DMS53 (cell line): ENCODE measurements at places on chromosomes 3 and 15.

DNA sequence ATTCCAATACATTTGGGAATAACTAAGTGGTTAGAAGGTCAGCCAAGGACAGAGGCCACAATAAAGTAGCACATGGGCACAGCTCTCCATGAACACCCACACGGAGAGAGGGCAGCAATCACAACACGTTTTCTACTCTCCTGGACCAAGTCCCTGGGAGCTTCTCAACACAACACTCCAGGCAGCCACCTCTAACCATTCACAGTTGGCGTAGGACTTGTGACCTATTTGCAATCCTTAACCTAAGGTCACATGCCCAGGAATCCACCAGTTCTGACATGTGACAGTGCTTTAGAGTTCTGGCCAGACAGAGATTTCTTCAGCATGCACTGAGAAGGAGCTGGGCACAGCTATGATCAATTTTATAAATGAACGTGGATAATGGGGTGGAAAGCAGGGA lies 280.8 kb downstream of the SHQ1 start:
- DNase-seq: no peak

- no peak for DNase-seq
Measured at GRCh38 chr3:141784096-141784495, 20.9 kb downstream of the GRK7 start.

GRCh38 chr3:184160456-184160855 lies 5.3 kb downstream of the DVL3 start:
- DNase-seq: no peak

GRCh38 chr3:159964166-159964973 lies 24.3 kb upstream of the IL12A start:
- DNase-seq: peak; percentile 67

DNA sequence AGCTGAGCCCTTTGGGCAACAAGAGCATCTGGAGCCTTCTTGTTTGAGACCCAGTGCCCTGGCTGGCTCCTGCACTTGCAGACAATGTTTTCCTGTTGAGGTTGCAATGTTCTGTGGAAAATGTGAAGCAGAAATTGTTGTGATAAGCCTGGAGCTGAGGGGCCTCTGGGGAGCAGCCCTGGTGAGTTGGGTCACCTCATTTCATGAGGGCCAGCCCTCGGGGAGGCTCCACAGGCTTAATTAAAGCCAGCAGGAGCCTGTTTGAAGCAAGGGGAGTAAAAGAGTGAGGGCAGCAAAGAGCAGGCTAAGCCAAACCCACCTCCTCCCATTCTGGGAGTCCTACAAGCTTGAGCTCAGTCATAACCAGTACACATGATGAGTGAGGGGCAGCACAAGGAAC lies 154.3 kb downstream of the ALDH1A2 start:
- DNase-seq: no peak

- no peak for DNase-seq
Measured at GRCh38 chr3:150760431-150761200, 2.4 kb downstream of the SIAH2 start.

- no peak for DNase-seq
Measured at GRCh38 chr3:108441071-108441507, 69.3 kb downstream of the MYH15 start.

DNA sequence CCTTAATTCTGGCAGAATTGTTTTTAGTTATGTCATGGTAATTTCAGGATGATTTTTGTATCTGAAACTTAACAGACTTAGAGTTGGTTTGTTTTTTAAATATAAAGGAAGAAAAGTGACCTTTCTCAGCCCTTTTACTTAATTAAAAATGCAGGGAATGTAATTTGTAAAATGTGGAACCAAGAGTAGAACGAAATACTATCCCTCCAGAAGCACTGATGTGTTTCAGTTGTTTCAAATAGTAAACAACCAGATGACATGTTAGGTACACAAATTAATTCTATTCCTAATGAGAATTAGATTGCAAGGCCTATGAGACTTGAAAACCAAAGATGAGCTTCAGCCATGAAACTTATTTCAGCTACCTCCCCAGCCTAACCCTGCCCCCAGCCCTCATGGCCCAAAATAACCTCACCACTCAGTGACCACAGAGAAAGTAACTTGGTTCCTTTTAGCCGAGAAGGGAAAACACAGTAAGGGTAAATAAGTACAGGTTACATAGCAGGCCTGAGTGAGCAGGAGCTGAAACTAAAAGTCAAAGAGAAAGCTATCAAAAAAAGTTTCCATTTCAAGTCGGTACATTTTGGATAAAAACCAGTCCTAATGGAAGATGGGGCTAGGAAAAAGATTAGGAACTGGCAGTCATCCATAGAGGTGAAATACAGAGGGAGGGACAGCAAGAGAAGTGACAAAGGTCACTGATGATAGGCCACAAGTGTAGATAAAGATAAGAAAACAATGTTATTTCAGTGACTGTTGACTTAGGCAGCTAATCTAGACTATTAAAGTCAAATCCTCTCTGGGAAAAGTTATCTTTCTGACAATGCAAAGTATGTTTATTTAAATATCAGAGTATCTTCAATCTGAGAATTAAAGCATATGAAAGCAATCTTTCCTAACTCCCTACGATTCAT lies 23.2 kb downstream of the SENP8 start:
- no peak for DNase-seq

- no peak for DNase-seq
Measured at GRCh38 chr3:49611719-49612118, 57.4 kb downstream of the BSN start.

DNA sequence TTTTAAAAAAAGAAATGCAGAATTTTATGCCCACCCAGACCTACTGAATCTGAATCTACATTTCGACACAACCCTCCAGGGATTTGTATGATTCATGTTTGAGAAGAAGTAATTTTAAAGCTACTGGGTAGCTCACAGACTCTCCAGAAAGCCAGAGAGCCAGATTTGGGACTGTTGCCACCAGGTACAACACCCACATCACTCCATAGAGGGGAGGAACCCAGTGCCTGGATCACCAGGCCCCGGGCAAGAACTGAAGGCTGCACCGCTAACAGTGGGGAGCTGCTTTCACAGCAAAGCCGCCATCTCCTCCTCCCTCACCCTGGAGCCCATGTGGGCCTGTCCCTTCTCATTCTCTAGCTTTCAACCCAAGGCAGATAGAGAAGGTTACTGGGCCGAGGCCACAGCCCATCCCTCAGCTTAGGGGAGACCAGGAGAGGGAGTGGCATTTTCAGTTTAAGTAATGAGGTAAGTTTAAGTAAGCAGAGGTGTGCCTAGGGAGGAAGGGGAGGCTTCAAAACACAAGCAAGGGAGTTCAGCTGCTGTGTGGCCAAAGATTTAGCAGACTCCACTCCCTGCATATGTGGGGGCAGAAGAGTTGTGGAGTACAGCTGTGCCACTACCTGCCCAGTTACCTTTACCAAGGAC lies 109.8 kb downstream of the IL12A start:
- no peak for DNase-seq

- no peak for DNase-seq
Measured at GRCh38 chr3:171813897-171814460, 3.7 kb upstream of the PLD1 start.

GRCh38 chr3:83843716-83844115 lies 1115.1 kb upstream of the CADM2 start:
- no peak for DNase-seq

DNA sequence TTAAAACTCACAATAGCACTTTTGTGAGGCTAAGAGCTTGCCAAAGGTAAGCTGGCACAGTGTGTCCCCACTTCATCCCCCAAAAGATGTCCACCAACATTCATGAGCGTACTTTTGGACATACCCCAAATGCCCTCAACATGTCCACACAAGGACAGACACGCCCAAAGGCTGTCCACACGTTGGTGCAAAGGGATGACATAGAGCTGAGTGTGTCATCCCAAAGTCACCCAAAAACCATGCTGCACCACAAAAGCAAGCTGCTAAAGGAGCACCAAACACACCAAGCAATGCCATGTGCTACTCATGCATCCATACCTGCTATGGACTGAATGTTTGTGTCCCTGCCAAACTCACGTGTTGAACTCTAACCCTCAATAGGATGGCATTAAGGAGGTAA lies 57.9 kb downstream of the KLF13 start:
- DNase-seq: no peak

DNA sequence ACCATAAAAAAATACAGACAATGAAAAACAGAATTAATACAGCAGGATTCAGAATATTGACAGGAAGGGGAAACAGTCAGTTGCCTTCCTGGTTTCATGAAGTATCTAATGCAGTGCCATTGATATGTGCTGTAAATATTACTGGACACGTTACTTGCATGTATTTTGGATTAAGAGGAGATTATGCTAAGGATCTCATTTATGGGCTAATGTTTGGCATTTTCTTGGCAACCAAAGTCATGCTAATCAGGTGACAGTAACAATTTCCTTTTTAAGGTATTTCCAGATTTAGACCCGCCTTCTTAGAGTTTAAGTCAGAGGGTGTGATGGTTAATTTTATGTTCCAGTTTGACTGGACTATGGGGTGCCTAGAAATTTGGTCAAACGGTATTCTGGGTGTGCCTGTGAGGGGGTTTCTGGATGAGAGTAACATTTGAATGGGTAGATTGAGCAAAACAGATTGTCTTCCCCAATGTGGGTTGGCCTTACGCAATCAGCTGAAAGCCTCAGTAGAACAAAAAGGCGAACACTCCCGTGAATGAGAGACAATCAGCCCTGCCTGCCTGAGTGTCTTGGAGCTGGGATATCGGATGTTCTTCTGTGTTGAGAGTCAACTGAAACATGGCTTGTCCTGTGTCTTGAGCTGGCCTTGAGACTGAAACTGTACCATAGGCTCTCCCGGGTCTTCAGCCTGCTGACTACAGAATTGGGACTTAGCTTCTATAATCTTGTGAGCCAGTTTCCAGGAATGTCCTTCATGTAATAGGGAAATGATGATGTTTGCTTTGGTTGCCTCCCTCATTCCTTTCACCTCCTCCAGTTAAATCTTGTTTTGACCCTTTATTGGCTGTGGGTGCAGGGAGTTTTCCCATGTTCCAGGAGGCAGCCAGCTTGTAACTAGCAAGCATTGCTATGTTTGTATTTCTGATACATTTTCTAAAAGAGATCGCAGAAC lies 10.5 kb downstream of the SQOR start:
- no peak for DNase-seq

GRCh38 chr3:40166997-40167396 lies 142.5 kb upstream of the EIF1B start:
- no peak for DNase-seq

DNA sequence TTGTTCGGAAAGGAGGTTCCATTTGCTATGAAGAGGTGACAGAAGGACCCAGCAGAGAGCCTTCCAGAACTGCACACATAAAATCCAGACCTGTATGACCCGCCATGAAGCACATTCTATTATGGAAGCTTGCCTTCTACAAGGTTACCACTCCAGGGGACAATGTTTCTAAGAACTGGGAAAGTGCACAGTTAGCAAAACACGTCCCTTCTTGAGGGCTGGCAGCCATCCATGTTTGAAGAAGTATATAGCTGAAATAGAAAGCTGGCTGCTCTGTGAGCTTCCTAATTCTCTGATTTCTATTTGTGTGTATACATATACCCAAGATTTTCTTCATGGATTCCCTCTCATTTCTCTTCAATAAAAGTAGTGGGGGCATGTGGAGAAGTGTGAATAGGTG lies 74.6 kb downstream of the CNTN3 start:
- DNase-seq: no peak

GRCh38 chr15:81351651-81352050 lies 22.4 kb downstream of the TMC3 start:
- no peak for DNase-seq

- no peak for DNase-seq
Measured at GRCh38 chr3:137524751-137525150, 239.4 kb upstream of the SOX14 start.

- DNase-seq: peak; percentile 62
Measured at GRCh38 chr15:65835447-65835846, 33.8 kb upstream of the RAB11A start.

DNA sequence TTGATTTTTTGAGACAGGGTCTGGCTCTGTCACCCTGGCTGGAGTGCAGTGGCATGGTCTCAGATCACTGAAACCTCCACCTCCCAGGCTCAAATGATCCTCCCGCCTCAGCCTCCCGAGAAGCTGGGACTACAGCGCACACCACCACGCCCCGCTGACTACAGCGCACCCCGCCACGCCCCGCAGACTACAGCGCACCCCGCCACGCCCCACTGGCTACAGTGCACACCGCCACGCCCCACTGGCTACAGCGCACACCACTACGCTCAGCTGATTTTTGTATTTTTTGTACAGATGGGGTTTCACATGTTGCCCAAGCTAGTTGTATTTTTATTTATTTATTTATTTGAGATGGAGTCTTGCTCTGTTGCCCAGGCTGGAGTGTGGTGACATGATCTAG lies 35.6 kb downstream of the SLC51A start:
- DNase-seq: no peak

DNA sequence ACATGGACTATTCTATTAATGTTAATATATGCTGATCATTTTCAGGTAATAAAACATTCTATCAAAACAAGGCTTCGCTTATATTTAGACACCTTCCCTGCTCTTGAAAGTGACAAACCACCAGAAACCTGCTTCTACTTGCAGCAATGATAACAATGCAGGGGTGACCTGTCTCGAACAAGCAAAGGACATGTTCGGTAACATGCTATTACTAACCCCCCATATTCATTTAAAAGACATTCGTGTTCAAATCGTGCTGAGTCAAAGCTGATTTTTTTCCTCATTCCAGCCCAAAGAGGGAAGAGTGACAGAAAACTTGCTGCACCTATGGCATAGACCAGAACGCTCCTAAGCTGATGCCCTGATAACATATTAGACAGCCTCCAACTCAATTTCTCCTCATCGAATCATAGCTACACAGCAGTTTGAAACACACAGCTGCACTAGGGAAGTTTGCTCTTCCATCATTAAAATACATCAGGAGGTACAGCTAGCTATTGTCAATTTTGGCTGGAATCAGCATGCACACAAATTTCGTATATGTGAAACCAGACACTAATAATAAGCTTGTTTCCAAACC lies 341.5 kb downstream of the FOXP1 start:
- no peak for DNase-seq

DNA sequence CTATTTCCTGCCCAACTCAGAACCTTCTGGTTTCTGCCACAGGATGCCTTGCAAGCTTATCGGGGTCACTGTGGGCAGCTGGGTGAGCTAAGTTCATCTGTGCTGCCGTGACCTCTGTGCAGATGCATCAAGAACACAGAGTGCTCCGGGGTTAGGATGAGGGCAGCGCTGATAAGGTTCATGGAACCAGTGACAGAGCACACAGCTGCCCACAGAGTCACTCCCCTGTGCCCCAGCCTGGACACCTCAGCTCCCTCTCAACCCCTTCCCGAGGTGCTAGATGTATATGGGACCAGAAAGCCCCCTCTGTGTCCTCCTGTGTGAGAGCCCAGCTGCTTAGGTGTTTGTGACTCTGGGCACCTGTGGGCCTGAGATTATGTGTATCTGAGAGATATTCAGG lies 15.8 kb upstream of the ALAS1 start:
- DNase-seq: no peak
